Pulmonary artery endothelial cell (primary cell): ENCODE measurements at places on chromosomes 2 and 18. TPM values are rescaled to one million over a fixed set of nuclear protein-coding genes. Genes with fewer than 3 reads are reported as not detected.

GRCh38 chr2:147567136-147567535 lies 277.7 kb upstream of the ACVR2A start:
- DNase-seq, result no peak

DNA sequence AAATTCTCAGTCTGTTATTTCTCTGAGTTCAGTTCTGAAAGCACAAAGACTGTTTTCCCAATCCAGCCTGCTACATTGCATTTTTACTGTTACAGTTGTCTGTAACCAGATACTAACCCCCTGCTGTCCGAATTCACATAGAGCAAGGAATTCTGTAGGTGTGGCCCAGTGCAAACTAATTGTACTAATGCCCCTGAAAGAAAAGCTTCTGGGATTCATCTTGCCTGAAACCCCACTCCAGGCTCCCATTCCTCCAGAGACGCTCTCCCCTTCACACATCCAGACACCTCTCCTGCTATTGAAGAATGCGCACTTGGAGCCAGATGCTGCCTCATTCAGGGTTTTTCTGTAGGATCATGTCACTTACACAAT lies 127.0 kb downstream of the TTC32 start:
- no peak for DNase-seq

GRCh38 chr2:128792476-128793054 lies 473.9 kb upstream of the HS6ST1 start:
- DNase-seq, result no peak

DNA sequence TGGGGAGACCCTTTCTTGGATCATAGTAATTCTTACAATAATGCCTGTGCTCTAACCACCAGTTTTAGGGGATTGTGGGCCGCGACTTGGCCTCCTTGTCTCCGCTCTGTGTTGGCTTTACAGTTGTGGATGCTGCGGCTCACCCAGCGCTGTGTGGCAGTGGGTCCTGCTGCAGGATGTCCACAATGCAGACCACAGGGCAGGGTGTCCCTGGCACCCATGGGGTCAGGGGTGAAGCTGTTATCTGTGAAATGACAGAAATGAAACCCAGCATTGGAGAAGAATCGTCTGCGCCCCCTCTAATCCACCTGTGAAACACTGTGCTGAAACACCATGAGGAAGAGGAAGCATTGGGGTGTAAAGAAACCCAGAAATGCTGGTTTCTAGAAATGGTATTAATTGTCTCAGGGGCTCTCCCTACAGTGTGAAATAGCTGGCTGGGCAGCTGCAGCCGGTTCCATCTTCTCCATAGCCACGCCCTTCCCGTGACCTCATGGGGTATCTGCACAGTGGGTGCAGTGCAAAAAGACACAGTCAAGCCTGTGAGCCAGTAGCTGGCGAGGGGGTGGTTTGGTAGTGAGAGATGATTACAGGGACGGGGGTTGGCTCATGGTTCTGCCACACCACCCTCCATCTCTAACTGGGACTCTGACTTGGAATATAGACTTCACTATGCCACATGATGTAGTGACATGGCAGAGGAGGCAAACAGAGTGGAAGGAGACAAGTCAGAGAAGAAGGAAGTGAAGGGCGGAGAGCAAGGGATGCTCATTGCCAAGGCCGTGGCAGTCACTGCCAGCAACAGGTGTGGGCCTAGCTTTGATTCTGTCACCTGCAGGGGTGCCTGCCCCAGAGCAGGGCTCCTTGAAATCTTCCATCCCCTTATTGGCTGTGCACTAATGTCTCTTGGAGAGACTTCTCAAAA lies 16.2 kb downstream of the INPP4A start:
- no peak for DNase-seq

DNA sequence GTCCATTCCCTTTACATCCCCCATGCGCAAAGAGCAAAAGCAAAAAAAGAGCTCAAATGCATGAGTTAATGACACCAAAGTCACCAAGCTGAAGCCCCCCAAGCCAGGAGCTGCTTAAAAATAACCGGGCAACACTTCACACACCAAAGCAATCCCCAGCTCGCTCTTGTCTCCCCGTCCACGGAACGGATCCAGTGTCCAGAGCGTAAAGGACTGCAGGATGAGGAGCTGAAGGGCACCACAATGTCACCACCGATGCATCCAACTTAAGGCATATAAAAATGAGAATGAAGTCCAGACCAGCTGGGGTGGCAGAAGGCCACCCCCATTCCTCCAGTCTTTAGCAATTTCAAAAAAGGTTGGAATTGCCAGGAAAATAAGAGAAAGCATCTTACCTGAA lies 8.7 kb downstream of the SMAD7 start:
- no peak for DNase-seq

DNA sequence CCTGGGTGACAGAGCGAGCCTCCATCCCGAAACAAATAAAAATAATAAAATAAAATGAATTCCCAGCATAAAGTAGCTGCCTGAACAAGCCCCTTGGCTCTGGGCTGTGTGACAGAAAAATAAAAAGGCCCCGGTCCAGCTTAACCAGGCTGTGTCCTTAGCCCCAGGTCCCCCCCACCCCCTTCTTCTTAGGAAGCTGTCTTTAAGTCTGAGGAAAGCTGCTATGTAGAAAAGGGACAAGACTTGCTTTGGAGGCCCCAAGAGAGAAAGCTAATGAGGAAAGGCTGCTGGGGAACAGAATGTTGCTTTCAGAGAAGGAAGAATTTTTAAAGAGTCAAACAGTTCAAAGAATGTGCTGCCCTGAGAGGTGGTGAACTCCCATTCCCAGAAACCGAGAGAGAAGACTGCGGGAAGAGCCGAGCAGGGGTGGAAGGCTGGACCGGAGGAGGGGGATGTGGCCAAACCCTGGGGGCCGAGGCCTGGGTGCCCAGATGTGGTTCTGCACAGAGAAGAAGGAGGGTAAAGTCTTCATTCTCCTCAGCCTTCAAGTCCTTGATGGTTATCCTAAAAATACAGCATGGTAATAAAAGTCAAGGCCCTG lies 61.9 kb downstream of the CENPO start:
- no peak for DNase-seq

DNA sequence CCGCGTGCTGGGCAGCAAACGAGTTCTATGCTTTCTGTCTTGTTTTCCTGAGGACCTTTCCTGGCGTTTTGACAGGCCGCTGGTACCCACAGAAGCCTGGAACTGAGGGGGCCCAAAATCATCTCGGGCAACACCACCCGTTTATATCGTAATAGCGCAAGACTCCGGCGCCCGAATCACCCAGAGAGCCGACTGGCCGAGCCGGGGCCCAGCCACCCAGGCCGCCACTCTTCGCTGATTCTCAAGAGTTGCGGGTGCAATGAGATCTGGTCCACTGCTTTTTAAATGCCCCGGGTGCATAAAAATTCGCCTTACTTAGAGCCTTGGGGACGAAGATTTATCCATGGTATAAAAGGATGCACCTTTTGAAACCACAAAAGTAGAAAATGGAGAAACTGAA lies 6.2 kb upstream of the SPATA3 start:
- no peak for DNase-seq

DNA sequence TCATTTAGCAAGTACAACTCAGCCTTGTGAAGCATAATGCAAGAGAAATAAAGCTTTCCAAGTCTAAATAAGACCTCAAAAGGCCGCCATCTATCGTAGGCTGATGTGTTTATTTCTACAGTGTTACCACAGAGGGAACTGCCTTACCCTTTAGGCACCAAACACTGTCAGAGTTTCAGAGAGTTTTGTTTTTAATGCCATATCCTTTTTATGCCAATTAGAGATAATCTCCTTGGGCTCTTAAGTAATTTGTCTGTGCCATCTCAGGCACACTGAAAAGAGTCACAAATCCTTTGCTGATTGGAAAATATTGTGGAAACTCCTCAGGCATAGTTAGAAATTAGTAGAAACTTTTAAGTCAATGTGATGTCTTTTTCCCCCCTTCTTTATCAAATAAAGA lies 797.1 kb downstream of the SLC4A3 start:
- no peak for DNase-seq

- no peak for DNase-seq
These were observed 77.0 kb downstream of the LANCL1 start for GRCh38 chr2:210399440-210400041.

GRCh38 chr2:40497251-40497859 lies 45.5 kb upstream of the SLC8A1 start:
- no peak for DNase-seq

DNA sequence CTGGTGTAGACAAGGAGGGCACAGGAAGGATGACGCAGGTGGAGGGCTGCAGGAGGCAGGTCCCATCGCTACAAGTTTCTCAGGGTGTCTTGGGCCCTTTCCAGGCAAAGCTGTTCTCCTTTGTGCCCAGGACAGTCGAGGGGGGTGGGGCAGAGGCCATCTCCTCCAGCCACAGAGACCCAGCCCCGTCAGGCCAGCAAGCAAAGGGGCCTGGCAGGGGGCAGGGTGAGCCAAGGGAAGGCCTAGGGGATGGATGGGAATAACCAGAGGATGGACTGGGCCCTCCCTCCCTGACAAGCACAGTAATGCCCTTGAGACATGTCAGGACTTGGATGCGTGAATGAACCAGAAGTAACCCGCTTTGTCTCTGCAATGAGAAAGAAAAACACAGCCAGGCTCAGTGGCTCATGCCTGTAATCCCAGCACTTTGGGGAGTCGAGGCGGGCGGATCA lies 6.3 kb downstream of the TCF23 start:
- DNase-seq, result no peak

DNA sequence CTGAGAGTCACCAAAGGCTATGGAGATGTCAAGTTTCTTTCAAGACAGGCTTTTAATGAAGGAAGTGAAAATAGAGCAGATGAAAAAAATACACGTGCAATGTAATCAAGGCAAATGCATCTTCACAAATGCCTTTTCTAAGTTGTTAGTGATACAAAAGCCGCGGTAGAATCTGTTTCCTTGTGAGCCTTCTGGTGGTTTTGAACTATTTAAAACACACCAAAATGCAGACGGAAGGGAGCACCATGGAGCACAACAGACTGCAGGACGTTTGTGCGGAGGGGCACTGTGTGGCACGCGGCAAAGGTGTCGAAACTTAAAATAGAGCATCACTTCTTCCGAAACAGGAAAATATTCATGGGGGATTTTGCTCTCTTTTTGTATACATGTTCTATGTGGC lies 65.0 kb upstream of the BOD1L2 start:
- no peak for DNase-seq

- DNase-seq, result no peak
These were observed 1.7 kb downstream of the TRIP12 start for GRCh38 chr2:229920011-229920641.

DNA sequence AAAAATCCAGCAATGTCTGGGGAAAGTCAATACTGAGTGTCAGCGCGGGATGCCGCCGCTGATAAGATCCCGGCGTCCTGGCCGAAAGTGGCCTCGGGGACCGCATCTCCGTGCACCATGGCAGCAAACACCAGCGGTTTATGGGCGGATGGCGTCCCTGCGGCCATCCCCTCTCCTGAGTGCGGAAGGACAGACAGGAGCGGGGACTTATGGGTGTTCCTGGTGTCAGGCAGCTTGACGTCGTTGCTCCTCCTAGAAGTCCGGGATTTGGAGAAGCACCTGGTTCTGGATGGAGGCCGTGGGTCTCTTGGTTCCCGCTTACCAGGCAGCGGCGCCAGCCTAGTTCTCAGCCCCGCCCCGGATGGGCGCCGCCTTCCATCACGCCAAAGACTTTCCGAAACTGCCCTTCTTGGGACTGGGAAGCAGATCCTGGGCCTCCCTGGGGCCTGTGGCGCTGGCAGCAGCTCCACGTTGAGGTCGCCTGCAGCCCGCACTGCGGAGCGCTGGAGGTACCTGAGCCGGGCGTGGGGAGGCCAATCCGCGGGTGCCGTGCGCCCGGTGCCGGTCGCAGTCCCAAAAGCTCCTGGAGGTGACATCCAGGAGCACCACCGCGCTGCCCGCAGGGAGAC lies 119.1 kb downstream of the CCDC74A start:
- DNase-seq, result no peak

- DNase-seq, result no peak
These were observed 69.4 kb downstream of the ANKRD44 start for GRCh38 chr2:197241153-197241552.

GRCh38 chr18:48296581-48296980 lies 112.6 kb downstream of the ZBTB7C start:
- DNase-seq, result no peak

- no peak for DNase-seq
These were observed 258.9 kb downstream of the METTL4 start for GRCh38 chr18:2312440-2312839.

DNA sequence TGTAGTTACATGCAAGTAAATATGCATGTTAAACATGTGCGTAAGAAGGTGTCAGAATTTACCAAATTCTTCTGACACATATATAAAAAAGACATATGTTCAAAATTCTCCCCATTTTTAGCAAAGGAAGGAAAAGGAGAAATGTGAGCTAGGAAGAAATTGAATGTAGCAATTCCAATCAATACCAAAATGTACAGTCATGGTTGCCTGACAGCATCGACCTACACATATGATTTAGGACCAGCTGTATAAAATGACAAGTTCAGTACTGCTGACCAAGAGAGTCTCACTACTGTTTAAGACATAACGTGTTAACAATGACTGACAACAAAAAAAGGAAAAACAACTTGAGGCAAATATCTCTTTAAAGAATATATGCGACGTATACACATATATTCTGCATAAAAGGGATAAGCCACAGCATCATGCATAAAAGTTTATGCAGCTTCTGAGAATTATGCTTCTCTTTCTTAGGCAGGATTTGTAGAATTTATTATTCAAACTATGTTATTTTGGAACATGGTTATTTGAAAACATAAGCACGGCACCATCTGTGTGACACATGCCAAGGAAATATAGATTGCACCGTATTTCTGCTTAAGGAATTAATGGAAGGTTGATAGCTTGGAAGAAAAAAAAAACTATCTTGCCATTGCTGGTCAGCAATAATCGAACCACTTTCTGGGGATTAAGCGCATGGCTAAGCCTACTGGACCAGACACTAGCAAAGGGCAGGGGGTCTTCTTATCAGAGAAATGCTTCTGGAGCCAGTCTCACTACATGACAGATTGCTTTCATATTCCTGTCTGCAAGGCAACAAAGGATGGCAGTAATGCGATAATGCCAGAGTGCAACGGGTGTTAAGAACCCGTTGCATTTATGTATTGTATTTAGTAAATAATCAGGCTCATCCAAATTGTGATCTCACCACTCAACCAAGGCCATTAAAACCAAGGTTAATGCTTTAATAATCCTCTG lies 154.0 kb downstream of the WDPCP start:
- DNase-seq, result no peak

MTHFD2 gene
- 166 and 191 TPM in 2 replicates for total RNA-seq

FAM228A gene
- total RNA-seq, result 0.14 and 0.46 TPM in 2 replicates

CD302 gene
- 7.5 and 11.6 TPM in 2 replicates for total RNA-seq

CBLN2 gene
- 0.18 and 1.1 TPM in 2 replicates for total RNA-seq

CCDC85A gene
- total RNA-seq, result 16.2 and 29.1 TPM in 2 replicates

METAP1D gene
- 4.1 and 7.6 TPM in 2 replicates for total RNA-seq

NUP35 gene
- 16.1 and 25.3 TPM in 2 replicates for total RNA-seq

TEKT4 gene
- total RNA-seq, result not detected in 2 replicates

THSD7B gene
- total RNA-seq, result not detected in 2 replicates
